ENCODE measurements at places on chromosomes 6 and 20.

- peak; percentile 78 for DNase-seq
These were observed 100.0 kb downstream of the ARMC2 start for GRCh38 chr6:108948181-108948661.

- DNase-seq = peak; percentile 68
These were observed 26.5 kb downstream of the CD109 start for GRCh38 chr6:73722318-73723060.

GRCh38 chr6:88472851-88473525 is 306.8 kb upstream of the CNR1 start:
- DNase-seq = no peak

- DNase-seq = no peak
These were observed 20.5 kb downstream of the TGM2 start for GRCh38 chr20:38144598-38144973.

DNA sequence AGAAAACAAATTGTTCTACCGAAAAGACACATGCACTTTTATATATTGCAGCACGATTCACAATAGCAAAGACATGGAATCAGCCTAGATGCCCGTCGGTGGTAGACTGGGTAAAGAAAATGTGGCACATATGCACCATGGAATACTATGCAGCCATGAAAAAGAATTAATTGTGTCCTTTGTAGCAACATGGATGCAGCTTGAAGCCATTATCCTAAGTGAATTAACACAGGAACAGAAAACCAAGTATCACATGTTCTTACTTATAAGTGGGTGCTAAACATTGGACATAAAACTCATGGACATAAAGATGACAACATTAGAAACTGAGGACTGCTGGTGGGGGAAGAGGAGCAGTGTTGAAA is 32.4 kb downstream of the RALGAPB start:
- DNase-seq = no peak

GRCh38 chr6:3557336-3557735 is 100.5 kb upstream of the SLC22A23 start:
- DNase-seq = no peak

- DNase-seq = no peak
These were observed 42.5 kb upstream of the NELFCD start for GRCh38 chr20:58938541-58938940.

GRCh38 chr20:35833241-35833640 is 61.4 kb downstream of the PHF20 start:
- no peak for DNase-seq

DNA sequence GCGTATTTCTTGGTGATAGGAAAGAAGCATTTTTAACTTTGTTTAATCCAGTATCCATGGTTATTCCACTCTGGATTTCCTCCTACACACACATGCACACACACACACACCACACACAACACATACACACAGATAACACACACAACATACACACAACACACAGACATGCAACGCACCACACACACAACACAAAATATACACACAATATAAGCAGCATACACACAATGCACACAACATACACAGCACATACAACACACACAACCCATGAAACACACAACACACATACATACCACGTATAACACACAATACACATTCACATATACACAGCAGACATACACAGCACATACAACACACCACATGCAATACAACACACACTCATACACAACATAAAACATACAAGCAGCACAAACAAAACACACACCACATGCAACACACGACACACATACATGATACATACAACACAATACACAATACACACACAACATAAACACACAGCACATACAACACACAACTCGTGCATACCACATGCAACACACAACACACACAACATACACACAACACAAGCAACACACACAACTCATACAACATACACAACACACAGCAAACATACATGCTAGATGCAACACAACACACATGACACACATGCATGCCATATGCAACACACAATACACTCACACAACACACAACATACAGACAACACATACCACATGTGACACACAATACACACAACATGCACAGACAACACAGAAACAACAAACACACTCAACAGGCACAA is 13.0 kb downstream of the TTLL2 start:
- no peak for DNase-seq

DNA sequence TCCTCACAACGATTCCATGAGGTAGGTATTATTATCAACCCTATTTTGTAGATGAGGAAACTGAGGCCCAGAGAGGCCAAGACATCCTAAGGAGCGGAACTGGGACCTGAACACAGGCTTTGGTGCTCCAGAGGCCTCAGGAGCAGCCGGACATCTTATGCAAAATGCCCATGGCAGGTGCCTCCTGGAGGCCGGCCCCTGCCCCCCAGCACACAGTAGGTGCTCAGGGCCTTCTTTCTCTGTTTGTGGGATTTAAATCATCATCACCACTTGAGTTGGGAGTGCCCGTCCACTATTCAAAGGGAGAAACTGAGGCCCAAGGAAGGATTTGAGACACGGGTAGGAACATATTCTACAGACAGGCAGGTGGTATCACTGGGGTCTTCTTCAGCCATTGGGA is 41.2 kb downstream of the CEBPB start:
- DNase-seq = no peak

- DNase-seq = no peak
These were observed 67.5 kb upstream of the NRN1 start for GRCh38 chr6:6074190-6074589.

- DNase-seq = no peak
These were observed 168.8 kb downstream of the EYA2 start for GRCh38 chr20:47063407-47063806.

GRCh38 chr6:167523426-167523825 is 198.5 kb downstream of the TTLL2 start:
- no peak for DNase-seq

- no peak for DNase-seq
These were observed 24.6 kb downstream of the KDM1B start for GRCh38 chr6:18179770-18180356.

GRCh38 chr6:124770784-124771183 is 191.5 kb upstream of the RNF217 start:
- DNase-seq = no peak

- peak; percentile 67 for DNase-seq
These were observed 141.1 kb downstream of the CEBPB start for GRCh38 chr20:50331469-50332363.

GRCh38 chr6:52317211-52317610 is 32.7 kb upstream of the MCM3 start:
- DNase-seq = no peak

DNA sequence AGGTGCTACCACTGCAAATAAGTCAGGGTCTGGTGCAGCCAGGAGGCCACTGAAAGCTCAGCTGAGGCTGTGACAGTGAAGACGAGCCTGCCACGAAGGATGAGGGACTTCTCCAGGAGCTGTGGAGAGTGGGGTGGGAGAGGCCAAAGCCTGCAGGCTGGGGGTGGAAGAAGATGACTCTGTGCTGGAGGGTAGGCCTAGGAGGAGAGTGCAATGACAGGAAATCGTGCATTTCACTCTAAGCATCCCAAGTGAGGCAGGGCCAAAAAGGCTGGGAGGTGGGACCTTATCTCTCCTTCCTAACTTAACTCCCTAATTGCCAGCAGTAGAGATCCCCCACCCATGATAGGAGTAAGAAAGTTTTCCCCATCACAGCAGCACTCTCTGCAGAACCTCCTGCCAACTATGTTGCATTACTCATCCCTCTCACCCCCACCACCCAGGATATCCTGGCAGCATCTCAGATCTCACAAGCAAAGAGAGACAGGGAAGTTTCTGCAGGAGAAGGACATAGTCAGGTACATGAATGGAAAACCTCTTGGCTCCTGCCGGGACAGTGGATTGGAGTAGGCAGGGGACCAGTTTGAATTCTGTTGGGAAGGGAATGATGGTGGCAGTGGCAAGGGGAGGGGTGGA is 466.2 kb downstream of the CDH26 start:
- no peak for DNase-seq

DNA sequence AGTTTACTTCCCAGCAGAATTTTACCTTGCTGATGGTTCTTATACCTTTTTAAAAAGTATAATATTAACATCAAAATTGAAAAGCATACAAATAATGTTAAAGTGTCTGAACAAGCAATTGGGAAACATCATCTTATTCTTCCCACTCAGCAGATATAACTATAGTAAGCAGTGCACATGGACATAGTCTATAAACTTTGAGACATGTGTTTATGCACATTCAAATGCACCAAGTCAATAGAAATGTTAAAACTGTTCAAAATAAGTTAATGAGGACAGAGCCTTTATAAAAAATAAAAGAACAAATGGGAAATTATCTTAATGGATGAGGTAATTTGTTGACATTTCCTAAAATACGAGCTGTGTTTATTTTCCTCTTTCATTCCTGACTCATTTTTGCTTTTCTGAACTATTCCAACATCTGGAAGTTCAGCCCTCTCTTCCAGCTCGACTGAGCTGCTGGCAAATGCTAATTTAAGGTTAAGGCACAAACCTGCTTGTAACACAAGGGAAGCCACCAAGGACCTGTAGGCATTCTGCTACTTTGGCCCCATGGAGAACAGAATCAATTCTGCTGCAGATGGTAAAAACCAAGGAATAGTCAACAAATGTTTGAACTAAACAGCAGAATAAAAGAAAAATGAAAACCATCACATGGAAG is 110.3 kb upstream of the MAP3K4 start:
- DNase-seq = no peak

DNA sequence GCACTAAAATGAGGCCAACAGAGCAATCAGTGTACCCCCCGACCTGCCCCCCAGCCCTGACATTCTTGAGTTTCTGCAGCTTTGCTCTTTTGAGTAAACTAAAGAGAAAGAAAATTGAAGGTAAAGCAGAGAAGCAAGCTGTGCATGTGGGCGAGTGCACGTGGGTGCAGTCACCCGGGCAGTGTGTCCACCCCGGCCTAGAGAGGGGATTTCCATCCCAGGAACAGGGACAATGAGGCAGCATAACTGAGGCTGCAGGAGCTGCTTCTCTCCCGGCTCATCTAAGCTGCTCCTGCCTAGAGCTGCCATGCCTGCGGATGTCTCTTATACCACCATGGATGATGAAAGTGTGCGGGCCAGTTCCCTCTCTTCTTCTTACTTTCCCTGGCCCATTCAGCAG is 16.8 kb downstream of the CASS4 start:
- peak; percentile 47 for DNase-seq

DNA sequence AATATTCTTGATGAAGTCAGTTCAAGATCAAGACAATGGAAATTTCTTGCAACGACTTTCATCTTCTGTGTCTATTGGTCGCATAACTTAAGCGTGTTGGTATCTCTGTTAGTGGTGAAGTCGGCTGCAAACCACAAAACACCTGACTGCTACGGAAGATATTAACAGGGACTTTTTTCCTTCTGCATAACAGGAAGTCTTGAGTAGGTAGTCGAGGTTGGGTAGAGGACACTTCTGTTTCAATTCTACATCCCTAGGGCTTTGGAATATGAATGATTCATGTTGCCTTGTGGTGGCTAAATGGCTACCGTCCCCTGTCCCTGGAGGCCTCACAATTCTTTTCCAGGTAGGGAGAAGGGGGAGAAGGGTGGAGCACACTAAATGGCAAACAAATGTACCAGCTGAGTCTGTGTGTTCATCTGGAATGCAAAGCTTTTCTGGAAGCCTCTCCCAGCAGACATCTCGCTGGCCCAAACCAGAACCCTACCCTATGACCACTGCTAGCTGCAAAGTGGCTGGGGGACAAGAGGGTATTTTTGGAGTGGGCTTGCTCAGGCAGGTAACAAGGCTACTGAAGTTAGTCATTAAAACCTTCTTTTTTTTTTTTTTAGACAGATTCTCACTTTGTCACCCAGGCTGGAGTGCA is 34.6 kb upstream of the NKX2-2 start:
- DNase-seq = no peak

DNA sequence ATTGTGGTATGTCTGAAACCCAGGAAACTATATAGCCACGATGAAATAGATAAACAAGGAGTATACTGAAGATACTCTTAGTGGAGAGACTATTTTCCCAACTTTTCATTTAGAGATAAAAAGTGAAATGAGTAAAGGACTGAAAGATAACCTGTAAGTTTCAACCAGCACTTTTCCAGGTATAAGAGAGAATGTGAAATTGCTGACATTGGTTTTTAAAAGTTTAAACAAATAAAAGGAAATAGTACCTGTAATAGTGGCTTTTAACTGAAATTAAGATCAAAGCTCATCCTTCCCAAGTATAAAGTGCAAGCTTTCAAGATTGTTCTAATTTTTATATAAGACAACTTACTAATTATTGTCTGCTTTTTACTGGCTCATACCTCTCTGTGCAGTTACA is 130.2 kb upstream of the CCN2 start:
- no peak for DNase-seq

- peak; percentile 81 for DNase-seq
These were observed 14.7 kb upstream of the TNFAIP3 start for GRCh38 chr6:137852346-137852745.

GRCh38 chr6:139372326-139373153 is 1.9 kb downstream of the CITED2 start:
- DNase-seq = no peak

GRCh38 chr6:43608807-43609206 is 20.3 kb downstream of the GTPBP2 start:
- no peak for DNase-seq

GRCh38 chr20:52313341-52313963 is 121.9 kb upstream of the ZFP64 start:
- DNase-seq = peak; percentile 53

GRCh38 chr6:7156643-7157278 is 49.0 kb downstream of the RREB1 start:
- DNase-seq = peak; percentile 73

DNA sequence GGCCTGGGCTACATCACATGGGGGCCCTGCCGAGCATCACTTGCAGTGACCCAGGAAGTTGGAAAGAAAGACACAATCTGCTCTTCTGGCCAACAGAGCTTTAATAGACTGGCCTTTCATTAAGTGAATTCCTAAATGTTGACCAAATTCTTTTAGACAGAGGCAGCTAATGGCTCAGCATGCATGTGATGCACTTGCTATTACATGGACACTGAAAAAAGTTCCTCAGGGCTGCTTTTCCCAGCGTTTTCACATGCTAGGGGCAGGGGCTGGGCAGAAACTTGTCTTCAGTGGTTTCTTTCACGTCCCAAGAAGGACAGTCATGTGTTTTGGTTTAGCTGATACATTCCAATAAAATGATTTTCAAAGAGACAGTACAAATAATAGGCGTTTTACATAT is 651.0 kb upstream of the SLC35B3 start:
- no peak for DNase-seq

GRCh38 chr6:135631821-135632220 is 134.3 kb upstream of the AHI1 start:
- no peak for DNase-seq

GRCh38 chr20:62782149-62782892 is 14.0 kb upstream of the MRGBP start:
- DNase-seq = no peak

DNA sequence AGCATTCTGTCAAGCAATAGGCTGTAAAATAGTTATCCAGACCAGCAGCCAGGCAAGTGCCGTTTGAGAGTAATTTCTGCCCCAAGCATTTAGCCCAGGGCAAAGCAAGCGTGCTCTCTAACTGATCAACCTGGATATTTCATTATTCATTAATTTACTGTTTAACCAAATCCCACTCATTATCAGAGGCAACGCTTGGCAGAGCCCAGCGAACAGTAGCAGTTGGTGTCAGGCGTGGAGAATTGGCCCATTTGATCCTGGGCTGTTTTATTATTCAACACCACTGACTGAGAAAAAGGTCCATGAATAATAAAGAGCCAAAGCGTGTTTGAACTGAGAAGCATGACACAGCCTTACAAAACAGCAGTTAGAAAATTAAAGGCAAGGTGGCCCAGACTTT is 35.3 kb downstream of the TFAP2B start:
- DNase-seq = peak; percentile 62

All from kidney tubule cell (primary cell).